ENCODE measurements at places on chromosomes 1 and 21.

DNA sequence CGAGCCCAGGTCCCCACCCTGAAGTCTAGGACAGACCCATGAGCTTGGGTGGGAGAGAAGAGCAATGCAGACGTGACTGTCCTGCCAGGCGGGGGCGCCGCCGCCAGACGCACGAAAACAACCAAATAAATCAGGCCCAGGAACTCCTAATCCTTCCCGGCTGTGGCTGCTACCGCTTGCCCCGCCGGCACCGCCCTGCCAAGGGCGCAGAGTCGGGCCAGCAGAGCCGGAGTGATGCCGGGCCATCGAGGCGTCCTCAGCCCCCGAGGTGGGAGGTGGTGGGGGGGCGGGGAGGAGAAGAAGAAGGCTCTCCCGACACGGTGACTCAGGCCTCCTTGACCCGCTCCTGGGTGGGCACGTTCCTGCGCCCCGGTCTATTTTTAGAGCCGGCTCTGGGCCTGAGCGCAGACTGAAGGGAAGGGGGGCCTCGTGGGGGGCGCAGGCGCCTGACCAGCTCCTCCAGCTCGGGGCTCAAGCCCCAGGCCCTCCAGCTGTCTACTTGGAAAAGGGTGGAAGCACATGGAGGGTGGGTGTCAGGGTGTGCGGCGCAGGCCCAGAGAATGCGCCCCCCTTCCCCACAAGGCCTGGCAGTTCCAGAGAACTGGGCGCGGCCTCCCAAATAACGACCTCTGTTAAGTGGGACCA is 10.7 kb upstream of the COL16A1 start:
- no peak for DNase-seq

GRCh38 chr1:110734133-110734680 is 59.5 kb upstream of the KCNA3 start:
- no peak for DNase-seq

GRCh38 chr1:85148524-85149250 is 52.1 kb downstream of the SYDE2 start:
- no peak for DNase-seq

DNA sequence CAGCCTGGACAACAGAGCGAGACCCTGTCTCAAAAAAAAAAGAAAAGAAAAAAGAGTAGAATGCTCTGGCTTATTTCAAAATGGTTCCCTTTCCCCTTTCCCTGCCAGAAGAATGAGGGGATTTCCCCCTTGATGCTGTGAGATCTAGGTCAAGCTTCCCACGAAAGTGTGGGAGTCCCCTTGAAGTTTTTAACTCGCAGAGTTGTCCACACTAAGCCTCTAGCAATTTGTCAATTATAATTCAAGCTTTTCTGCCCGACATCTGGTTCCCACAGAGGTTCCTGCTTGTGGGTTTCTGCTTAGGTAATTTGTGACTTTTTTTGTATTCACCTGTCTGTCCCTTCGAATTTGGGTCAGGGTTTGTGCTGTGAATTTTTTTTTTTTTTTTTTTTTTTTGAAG is 62.8 kb downstream of the ZFYVE9 start:
- DNase-seq, result no peak

DNA sequence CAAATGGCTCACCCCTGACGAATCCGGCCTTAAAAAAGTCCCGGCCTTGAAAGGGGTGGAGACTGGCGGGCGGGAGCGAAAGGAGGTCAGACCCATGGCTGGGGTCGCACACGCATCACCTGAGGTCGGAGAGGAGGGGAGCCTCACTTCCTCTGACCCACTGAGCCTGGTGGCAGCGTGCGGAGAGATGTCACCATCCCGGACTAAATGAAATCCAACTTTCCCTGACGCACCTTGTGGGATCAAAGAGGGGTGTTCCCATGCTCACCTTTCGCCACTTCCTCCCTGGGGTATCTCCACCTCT is 709 bp upstream of the SLC41A1 start:
- DNase-seq, result no peak

DNA sequence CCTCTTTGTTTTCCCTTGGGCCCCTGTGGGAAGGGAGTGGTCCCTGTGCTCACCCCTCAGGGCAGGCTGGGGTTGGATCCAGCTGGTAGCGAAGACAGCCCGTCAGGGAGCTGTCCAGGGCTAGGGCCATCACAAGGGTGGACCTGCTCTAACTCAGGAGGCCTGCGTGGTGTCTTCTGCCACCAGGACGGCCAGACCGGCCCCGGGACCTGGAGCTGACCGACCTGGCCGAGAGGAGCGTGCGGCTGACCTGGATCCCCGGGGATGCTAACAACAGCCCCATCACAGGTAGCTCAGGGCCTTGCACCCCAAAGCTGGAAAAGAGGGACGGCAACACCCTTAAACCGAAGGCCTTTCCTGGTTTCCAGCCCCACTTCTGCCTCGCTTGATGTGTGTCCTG is 64.2 kb upstream of the CNTN2 start:
- no peak for DNase-seq

- no peak for DNase-seq
These were observed 24.2 kb downstream of the PDE9A start for GRCh38 chr21:42677339-42678321.

DNA sequence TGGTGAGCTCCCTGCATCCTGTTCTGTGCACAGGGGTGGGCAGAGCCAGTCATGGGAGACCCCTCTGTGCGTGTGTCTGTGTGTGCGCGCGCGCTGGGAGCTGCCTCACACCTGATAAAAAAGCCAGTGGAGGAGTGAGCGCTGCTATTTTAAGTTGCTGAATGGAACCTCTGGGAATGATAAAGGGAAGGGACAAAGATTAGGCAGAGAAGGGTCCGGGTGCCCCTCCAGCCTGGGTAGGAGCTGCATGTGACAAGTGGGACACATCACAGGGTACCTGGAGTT is 847 bp downstream of the ADORA1 start:
- no peak for DNase-seq

- DNase-seq, result no peak
These were observed 283.8 kb downstream of the CACNA1E start for GRCh38 chr1:181767001-181767708.

- DNase-seq, result no peak
These were observed 50.8 kb downstream of the CAPN9 start for GRCh38 chr1:230797942-230798365.

- DNase-seq, result peak; percentile 43
These were observed 260.5 kb downstream of the PRDM2 start for GRCh38 chr1:13960375-13960987.

- peak; percentile 18 for DNase-seq
These were observed at the start of gene GBP4 for GRCh38 chr1:89198491-89199072. GBP4 (minus strand) TSS chr1:89198942; CDS start chr1:89198834, 108 bp downstream.

- DNase-seq, result no peak
These were observed 337.6 kb downstream of the AGBL4 start for GRCh38 chr1:49686107-49686506.

DNA sequence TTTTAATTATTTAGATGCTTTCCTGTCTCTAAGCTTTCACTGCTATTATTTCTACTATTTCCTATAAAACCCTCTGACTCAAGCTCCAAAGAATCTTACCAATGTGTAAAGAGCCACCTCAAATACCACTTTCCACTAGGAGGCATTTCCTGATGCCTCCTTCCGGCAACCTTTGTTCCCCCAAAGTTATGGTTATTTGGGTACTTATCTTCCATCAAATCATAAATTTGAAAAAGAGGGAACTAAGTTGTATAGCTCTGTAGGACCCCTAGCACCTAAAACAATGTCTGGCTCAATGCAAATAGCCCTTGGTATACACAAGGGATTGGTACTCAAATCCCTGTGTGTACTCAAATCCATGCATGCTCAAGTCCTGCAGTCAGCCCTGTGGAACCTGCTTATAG is 79.6 kb downstream of the NME7 start:
- no peak for DNase-seq

DNA sequence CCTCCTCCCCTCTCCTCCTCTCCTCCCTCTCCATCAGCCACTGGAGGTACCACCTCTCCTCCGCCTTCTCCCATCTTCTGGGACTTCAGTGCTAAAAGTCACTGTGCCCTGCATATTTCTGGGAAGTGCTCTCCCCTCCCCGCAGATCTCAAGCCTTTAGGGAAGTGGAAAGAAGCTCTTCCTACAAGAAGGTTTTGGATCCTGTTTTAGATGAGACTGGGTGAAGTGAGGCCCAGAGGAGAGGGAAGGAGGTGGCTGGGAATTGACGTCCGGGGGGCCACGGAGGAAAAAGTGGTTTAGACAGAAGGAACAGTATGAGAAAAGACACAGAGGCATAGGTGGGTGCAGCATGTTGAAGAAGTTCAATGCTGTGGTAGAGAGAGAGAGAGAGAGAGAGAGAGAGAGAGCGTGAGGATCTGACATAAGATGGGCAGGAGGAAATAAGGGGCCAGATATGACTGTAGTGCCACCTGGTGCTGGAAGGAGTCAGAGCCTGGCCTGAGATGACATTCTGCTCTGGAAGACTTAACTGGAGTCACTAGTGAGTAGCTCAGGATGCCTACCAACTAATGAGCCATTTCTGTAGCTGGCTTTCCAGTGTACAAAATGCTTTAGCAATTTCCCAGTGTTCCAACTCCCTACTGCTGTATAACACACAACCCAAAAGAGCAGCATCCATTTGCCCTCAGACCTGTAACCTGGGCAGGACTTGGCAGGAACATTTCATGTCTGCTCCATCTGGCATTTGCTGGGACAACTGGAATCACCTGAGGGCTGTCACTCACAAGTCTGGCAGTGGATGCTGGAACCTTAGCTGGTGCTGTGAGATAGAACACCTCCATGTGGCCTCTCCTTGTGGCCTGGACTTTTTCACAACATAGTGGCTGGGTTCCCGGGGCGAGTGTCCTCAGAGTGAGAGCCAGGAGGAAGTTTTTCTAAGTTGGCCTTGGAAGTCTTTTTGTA is 16.6 kb upstream of the ZSCAN20 start:
- no peak for DNase-seq

DNA sequence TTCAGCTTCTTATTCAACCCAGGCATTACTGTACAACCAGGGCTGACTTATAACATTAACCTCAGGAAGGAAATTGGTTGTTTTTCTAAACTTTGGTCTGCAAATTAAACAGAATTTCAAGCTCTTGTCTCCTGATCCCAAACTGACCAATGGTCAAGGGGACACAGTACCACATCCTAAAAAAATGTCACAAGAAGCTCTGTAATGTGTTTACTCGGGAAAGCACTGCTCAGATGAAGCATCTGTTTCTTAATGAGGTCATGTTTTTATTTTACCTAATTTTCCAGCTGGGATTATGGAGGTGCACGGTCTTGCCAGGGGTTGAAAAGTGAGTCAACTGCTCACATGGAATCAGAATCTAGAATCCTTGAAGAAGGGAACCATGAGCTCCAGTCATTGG is 18.7 kb downstream of the ADAMTS5 start:
- no peak for DNase-seq

- no peak for DNase-seq
These were observed 298.9 kb downstream of the RYR2 start for GRCh38 chr1:237340892-237341291.

DNA sequence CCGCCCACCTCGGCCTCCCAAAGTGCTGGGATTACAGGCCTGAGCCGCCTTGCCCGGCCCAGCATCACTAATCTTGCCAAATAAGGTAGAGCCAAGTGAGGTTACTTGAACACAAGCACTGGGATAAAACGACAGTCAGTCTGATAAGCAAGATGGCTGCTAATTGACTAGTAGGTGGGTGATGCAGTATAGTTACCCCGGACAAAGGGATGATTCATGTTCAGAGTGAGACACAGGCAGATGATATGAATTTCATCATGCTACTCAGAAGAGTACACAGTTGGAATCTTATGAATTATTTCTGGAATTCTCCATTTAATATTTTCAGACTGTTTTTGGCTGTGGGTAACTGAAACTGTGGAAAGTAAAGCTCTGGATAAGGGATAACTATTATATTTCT is 178.4 kb downstream of the USP25 start:
- no peak for DNase-seq

- no peak for DNase-seq
These were observed 28.2 kb upstream of the RPF1 start for GRCh38 chr1:84450910-84451309.

- no peak for DNase-seq
These were observed 234.1 kb upstream of the POGK start for GRCh38 chr1:166605137-166605536.

DNA sequence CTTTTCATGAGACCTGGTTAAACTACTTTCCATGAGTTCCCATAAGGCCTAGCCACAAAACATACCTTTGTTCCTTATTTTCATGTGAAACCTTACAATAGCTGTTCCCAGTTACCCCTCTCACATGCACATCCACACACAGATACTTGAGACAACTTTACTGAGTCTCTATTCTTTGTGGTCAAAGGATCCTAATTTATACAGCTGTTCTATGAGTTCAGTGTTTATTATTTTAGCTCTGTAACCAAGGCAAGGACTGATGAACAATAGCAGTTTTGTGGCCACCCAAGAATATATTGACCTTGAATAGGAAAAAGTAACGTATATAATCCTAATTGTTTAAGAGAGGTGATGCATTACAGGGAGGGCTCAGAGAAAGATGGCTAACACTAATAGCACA is 160.5 kb upstream of the CACYBP start:
- no peak for DNase-seq

Data from activated T-helper 1 cell treated with anti-CD3 and anti-CD28 coated beads, Interleukin-2, amount 50 U/mL, for 16 hours (primary cell).